Motor neuron (in vitro differentiated cells): ENCODE measurements at places on chromosomes 3 and 15.

GRCh38 chr3:45947361-45947760 is 4.1 kb downstream of the CXCR6 start:
- ATAC-seq, result peak; percentile 44

GRCh38 chr3:137409584-137409983 is 354.5 kb upstream of the SOX14 start:
- no peak for ATAC-seq

GRCh38 chr3:145209561-145209960 is 951.4 kb downstream of the PLOD2 start:
- no peak for ATAC-seq

DNA sequence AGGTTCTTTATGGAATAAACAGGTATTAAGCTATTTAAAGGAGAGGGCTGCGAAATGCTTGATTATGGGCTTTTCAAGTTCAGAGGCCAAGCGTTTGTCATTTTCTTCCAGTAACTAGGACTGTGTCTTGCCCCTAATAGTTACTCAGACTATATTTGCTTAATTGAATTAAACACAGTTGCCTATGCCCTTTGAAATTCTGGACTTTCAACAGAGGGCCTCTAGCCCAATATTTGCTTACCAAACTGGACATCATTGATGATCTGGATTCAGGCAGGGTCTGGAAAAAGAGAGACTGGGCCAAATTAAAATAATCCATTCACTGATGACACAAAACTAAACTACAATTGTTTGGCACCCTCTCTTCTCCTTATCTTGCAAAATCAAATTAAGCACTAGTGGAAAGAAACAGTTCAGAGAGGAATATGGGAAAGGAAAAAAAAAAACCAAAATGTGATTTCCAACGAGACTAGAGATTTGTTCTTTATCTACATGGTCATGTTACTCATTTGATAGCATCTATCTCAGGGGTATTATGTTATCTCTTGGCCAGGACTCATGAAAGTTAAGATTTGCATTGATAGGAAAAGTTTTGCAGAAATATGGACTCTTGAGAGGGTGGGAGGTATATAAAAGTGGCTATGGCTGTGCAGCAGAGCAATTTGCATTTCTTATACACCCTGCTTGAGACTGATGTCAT is 75.1 kb upstream of the TSEN2 start:
- no peak for ATAC-seq

DNA sequence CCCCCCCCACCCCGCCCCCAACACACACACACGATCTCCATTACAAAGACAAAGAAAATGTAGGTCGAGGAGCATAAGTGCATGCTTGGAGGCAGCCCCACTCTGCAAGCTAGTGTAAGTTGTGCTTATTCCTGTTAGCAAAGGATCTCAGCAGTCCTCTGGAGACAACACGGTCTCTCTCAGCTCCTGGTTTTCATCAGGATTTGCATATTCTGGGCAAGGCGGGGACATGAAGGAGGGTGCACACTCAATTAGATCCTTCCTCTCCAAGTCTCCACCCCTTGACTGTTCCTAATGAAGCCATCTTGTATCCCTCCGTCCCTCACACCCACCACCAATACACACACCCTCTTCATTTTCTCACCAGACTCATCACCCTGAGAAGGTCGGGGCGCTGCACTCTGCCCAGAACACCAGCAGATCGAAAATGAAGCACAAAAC is 63.8 kb downstream of the MRPL46 start:
- peak; percentile 54 for ATAC-seq

GRCh38 chr3:164467007-164467406 is 611.3 kb downstream of the SI start:
- ATAC-seq, result no peak

DNA sequence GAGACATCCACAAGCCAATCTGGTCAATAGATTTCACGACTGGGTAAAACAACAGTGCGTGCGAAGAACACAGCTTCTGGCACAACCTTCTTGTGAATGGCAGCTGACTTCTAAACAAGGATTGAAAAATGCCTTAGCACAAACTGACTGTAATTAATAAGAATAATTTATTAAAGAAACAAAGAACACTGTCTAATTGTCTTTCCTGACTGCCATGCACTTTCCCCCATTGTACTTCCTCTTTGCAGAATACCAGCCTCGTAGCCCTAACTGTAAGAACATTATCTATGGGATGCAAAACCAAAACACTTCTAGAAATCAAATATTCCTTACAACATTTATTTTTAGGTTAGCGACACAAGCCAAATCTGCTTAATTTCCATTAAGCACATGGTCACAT is 6.5 kb downstream of the FOXP1 start:
- ATAC-seq, result no peak

DNA sequence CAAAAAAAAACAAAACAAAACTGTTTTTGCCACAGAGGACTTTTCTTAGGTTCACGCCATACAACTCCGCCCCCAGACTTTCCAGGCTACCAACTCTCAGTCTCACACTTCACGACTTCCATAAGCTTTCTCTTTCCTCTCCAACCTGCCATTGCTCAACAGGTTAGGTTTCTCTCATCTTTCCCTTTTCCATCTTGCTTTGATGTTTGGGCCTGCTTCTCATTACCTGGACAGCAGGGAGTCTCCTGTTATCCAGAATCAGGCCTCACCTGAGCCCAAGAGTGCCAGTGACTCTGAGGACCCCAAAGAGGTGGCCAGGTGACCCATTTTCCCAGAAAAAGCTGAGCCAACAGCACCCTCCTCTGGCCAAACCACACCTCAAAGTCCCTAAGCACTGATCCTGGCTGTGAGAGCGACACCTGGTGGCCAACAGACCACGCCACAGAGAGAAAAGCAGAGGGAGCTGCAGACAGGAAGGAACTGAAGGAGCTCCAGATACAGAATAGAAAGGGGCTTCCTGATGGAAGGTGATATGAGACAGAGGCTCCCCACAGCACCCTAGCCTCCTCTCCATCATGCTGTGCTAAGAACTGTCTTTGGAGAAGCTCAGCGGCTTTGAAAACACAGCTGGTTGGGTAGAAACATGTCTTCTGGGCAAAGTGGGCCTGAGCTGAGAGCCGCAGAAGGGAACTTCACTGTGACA is 4.0 kb downstream of the CCDC51 start:
- ATAC-seq, result peak; percentile 47

- peak; percentile 27 for ATAC-seq
These were observed 33.2 kb downstream of the PAK2 start for GRCh38 chr3:196772897-196773296.

DNA sequence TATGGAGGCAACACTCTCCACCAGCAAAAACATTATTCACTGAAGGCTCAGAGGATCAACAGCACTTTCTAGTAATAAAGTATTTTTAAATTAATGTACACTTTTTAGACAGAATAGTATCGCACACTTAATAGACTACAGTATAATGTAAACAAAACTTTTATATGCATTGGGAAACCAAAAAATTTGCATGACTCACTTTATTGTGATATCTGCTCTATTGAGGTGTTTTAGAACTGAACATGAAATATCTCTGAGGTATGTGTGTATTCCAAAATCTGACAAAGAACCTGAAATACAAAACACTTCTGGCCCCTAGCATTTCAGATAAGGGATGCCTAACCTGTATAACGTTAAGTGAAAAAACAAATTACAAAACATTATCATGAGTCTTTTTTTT is 99.7 kb downstream of the PRICKLE2 start:
- no peak for ATAC-seq

DNA sequence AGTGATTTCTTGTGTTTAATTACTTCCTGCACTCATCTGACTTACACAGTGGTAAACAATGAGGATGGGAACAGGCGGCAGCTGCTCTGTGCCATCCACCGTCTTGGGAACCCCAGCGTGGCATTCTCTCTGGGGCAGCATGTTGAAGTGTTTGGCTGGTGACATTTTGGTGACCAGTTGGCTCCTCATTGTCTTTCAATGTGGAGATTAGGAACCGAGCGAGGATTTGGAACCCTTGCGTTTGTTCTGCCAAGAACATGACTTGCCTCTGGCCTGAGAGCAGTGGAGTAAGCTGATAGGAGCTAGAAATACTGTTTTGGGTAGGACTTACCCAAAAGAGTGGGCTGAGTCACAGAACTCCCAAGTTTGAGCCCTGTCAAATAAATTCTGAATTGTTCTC is 88.8 kb downstream of the IGF1R start:
- ATAC-seq, result no peak

DNA sequence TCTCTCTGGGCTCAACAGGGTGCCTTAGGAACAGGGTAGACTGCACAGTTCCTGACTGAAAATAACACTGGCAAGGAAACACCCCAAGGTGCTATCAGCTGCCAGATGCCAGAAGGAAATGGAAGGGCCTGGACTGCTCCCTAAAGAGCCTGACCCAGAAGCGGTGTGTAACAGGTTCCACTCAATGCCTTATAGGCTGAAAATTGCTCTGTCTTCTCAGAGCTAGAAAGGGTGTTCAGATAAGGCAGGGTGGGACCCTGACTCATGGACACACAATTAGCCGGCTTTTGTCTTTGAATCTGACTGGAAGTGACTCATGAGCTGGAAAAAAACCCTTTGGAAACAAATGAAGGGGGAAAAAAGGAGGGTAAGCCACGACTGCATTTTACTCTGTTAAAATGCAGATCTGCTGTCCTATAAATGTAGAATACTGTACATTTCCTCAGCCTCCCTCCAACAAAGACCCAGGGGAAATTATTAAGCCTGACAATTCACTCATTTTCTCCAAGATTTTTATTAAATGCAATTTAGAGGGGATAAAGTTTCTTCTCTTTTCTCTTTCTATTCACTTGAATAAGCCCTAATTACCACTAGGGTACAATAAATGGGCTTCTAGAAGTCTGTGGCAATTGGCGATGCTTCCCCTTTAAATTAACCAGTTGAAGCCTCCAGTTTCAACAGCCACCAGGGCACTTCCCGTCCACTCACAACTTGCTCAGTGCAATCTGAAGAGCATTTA is 160.2 kb upstream of the TBL1XR1 start:
- peak; percentile 9 for ATAC-seq

DNA sequence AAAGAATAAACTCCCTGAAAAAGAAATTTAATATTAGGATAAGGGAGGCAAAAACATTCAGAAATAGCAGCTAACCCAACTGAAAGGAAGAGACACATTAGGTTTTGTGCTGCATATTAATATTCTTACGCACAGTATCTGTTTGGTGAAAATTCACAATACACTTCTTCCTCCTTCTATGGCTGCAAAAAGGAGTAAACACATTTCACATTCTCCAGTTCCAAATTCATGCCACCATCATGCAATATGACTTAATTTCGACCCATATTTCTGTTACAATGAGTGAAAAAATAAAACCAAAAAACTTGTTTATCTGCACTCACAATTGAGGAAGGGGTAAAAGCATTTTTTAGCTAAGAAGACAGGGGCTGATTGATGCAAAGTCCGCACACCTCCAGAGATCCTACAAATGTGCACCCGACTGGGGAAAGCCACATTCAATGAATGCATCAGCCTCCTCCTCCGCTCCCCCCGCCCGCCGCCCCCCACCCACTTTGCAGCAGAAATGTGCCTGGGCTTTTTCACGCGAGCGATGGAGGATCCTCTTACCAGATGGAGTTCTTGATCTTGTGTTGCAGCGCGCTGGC is 1.0 kb downstream of the RFX7 start:
- ATAC-seq, result no peak

GRCh38 chr3:40035177-40035576 is 225.8 kb downstream of the MYRIP start:
- ATAC-seq, result peak; percentile 40

DNA sequence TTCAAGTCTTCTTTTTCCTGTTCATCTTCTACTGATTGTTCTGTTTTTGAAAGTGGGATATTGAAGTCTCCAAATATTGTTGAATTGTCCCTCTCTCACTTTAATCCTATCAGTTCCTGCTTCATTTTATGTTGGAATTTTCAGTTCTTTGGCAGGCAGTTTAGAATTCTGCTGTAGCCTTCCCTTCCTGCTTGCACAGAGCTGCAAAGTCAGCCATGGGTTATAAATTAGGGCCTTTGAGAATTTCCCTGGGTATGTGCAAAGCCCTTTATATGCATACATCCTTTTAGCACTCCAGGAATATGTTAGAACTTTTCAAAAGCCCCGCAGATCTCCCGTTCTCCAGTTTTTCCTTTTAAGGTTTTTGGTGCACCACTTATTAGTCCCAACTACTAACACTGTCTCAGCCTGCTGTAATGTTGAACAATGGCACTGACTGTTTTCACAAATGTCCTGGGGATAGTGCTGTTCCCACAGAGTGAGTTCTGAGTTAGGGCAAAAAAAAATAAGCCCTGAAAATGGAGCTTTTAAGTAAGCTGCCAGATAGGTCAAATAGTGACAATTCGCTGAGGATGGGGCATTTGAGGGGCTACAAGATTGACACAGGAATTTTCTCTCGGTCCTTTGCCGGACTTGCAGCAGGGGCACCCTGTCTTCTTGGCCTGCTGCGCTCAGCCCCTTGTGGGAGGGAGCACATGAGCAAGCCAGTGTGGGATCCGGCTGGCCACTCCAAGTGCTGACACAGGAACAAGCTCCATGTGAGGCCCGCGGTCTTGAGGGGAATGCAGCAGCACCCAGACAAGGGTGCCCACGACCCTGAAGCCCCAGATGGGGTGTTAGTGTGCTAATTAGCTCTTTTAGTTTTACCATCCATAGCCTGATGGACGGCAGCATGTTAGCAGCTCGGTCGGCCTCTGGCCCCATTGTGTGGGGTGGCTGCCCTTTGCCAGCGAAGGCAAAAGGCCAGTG is 96.0 kb downstream of the VPS8 start:
- ATAC-seq, result no peak

DNA sequence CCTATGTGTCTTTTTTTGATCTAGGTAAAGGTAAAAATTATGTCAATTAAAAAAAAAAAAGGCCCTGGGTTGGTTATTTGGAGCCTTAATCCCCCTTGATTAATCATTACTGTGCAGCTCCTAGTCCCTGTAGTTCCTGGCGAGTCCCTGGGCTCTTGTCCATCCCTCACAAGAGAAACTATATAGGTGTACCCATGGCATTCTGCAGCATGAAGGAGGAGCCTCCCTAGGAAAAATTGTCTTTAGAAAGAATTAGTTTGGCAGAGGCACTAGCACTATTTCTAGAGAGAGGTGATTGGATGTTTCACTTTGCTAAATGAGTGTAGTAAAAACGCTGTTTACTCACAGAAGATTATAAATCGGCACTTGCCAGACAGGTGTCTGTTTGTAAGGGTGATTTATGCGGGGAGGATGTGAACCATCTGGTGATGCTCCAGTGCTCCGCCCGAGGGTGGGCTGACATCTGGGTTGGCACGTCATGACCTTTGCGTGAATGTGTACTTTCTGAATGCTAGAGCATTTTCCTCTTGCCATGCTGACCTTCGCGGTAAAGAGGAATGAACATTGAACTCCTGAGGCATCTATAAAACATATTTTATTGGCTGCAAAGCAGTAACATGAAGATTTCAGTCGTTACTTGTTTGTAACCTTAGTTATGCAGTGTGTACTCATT is 12.6 kb downstream of the PLCL2 start:
- peak; percentile 56 for ATAC-seq

- ATAC-seq, result no peak
These were observed 149.3 kb upstream of the TGFBR2 start for GRCh38 chr3:30457081-30457480.
